ENCODE measurements at places on chromosomes 3 and 15.

DNA sequence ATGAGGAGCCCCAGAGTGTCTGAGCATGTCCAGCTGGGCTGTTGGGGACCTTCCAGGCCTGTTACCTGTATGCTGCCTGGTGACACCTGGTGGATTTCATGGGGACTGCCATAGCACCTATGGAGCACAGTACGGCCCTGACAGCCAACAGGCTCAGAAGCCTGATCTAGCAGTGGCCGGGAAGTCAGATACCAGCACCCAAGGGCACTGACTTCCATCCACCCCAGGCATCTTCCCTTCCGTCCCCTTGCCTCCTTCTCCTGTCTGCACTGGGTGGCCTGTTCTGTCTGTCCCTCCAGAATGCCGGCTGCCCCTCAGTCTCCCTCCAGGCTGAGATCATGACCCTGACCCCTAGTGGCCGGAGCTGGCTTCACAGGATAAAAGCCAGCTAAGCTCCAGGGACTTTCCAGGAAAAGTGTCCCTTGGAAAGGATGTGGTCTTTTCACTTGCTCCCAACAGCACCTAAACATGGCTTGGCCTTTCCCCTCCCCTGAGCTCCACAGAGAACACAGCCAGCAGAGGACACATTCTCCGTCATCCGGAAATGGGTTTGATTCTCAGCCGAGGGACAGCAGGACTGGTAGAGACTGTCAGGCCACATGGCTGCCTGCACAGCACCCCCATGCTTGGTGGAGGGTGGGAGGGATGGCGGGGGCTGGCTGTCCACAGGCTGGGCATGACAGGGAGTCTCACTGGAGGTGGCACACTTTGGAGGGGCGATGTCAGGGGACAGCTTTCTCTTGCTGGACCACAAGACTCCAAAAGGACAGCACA, 9.5 kb downstream of the RPS17 start:
- DNase-seq, result peak; percentile 77

DNA sequence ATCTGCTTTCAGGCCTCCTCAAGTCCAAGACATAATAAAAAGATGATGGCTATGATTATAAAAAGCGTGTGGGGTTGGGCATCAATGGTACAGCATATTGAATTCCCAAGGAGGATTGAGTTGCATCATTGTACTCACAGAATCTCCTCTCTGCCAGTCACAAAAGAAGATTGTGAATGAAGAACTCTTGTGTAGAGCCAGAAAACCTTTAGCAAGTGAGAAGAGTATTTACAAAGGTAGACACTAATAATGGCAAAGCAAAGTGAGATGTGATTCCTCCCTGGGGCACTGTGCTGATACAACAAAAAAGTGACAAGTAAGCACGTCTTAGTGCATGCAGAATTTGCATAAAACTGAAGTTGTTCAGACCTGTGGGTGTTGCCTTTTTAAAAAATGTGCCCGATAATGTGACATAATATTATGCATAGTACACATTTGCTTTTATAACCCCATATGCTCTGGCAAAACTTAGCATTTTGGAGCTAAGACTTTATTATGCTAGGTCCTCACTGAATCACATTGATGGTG, 291.2 kb upstream of the TBC1D5 start:
- no peak for DNase-seq

- no peak for DNase-seq
These were observed 12.5 kb downstream of the PML start for GRCh38 chr15:74006774-74007639.

- no peak for DNase-seq
These were observed 29.9 kb downstream of the EIF2AK4 start for GRCh38 chr15:39963786-39964185.

- peak; percentile 22 for DNase-seq
These were observed 571.8 kb downstream of the TUSC7 start for GRCh38 chr3:117281371-117281770.

- no peak for DNase-seq
These were observed 55.2 kb downstream of the PGPEP1L start for GRCh38 chr15:98952381-98952803.

DNA sequence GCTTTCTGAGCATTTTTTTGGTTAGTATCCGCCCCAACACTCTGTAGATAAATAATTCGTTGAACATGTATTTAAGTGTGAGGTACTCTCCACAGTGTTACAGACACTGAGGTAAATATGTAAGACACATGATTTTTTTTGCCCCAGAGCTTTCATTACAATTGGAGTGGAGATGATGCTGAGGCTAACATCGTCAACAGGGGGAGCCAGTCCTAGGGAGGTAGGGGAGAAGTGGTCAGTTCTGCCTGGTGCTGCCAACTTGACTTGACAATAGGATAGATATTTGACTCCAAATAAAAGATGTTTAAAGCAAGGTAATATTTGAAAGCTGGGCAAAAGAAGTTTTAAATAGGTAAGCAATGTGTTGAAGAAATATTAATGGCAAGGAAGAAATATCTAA, 295.7 kb downstream of the UNC13C start:
- no peak for DNase-seq

DNA sequence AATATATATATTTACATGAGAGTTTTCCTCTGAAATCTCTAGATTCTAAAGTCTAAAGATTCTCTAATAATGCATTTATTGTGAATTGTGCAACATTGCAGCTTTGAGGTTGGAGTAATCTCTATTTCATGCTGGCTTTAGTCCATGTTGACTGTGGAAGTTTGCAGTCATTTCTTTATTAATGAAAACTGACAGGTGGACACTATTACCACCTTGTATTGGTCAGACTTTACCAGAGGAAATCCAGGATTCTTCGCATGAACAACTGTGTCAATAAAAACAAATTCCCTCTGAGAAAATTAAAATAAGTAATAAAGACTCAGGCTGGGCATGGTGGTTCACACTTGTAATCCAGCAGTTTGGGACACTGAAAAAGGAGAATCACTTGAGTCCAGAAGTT, 274.1 kb downstream of the SHQ1 start:
- no peak for DNase-seq

DNA sequence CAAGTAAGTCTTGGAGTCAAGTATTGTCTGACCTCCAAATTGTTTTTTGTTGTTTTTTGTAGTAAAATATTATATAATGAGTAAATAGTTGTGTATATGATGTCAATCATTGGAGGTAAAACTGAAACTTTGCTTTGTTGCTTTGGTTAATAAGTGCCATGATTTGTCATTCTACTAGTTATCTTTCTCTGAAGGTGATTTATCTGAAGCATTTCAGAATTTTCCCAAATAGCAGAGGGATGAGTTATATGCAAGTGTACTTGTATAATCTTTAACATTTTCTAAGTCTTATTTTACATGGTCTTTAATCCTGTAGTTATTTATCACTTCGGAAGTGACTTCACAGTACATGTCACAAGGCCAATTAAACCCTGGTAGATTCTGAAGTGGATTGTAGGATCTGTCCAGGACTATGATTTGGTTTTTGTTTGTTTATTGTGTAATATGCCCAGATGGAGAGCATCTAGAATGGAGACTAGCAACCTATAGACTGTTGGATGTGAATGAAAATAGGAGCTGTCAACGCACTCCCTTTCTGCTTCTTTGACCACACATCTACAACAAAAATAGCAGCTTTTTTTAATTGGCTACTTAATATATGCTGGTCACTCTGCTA, 93.1 kb upstream of the SAMMSON start:
- DNase-seq, result no peak

DNA sequence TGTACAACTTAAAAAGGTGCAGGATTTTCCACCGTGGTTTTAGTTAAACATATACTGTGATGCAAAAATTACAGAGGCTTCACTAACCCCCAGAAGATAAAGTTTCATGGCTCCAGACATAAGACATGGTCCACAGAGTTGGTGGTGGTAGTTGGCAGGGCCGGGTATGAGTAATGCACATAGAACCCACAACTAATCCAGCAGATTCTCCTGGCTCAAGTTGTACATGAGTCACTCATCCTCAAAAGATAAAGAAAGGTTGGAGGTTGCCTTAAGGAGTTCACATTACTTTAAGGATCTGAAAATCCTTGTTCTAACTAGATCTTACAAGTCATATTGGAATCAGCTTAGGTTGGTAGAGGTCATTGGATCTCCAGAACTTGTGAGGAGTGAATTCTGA, 98.3 kb upstream of the ZBTB20 start:
- DNase-seq, result no peak

GRCh38 chr3:185825639-185826481, 1.0 kb upstream of the IGF2BP2 start:
- DNase-seq, result peak; percentile 74

DNA sequence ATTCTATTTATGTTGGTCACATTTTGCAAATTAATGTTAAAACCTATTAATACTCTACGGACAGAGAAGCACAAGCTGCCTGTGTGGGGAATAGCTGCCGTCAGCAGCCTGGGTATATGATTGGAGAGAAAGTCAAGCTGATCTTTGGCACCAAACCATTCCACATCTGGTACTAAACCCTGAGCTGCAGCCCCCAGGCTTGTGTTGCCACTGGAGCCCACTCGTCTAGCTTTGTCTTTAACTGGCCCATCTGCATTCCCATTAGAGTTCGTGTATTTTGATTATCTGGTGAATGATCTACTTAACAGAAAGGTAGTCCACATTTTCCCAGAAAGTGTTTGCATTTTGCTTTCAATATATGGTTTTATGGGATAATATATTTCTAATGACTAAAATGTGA, 5.4 kb downstream of the NDUFB4 start:
- DNase-seq, result no peak

DNA sequence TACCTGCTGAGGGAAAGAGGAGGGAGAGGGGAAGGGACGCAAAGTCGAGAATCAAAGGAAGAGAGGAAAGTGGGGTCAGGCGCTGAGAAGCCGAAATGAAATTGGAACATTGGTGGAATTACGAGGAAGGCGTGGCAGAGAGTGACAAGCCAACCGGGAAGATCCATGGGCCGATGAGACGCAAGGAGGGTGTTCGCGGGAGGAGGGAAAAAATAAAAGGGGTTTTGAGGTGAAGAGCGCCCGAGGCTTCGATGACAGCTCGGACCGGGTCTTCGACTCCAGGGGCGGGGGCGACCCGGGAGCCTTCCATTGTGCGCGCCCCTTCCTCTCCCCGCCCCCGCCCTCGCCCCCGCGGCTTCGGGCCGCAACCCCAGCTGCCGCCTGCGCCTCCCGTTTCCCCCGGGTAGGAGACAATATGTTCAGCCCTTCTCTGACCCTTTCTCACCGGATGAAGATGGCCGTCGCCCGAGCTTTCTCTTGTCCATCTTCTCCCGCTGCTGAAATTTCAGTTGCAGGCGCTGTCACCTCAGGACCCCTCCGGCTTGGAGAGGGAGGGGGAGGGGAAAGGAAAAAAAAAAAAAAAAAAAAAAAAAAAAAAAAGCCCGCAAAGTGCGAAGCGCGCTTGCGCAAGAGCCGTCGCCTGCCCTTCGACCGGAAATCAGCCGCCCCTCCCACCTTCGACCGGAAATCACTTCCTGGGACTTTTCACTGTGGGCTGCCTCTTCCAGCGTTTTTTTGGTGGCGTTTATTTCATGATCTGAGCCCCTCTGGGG, at the start of gene SENP7:
Gene SENP7 (minus strand): TSS at position 567 of the 773 bp plus-strand sequence. CDS start 82 bp downstream, at position 485.
- DNase-seq, result peak; percentile 90

GRCh38 chr3:179079537-179079936, 7.9 kb upstream of the ZMAT3 start:
- no peak for DNase-seq

DNA sequence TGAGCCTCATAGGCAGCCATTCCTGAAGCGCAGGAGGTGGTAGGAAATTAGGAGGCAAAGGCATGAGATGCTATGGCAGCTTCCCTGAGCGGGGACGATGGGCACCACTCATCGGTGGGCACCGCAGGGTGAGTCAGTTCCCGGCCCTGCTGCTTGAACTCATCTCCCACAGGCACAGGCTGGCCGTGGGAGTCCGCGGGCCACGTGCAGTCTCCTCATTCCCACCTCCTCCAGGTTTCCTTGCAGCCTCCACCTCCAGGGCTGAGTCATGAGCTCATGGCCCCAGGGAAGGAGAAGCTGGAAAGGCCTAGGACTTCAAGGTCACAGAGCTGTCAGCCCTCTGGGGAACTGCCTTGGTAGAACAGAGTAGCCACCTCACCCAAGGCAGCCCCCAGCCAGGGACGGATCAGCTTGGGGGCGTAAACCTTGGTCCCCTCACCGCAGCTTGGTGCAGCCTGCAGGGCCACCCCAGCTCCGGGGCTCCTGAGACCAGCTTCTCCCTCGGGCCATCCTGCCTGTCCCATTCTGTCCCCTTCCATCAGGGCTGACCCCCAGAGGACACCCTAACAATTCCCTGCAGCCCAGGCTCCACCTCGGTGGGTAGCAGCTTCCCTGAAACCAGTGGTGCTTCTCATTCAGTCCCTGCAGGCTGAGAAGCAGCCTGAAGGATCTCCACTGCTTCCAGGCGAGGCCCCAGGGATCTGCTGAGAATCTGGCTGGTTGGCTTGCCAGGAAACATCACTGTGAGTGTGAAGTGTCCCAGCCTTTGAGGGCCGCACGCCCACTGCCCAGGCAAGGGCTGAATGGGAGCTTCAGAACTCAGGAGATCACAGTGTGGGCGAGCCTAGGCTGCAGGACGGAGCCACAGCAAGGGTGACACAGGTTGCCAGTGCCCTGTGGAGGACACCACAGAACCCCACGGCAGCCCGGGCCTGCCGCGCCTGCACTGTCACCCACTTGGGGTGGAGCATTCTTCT, 150.7 kb upstream of the MEF2A start:
- DNase-seq, result no peak

DNA sequence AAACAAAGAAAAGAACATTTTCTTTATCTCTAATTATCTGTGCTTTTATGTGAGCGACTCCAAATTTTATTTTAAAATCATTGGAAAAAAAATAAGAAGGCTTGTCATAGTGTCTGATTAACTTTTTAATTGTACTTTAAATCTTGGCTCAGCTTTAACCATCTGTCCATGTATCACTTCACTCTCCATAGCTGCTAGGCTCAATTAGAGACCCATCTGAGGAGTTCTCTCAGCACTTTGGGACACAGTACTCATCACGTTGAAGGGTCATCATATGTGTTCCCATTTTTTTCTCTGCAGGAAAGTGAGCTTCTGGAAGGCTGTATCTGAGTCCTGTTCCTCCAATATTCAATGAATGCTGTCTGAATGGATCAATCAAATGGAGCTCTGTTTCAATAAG, 908.5 kb upstream of the ROBO1 start:
- DNase-seq, result no peak

- no peak for DNase-seq
These were observed 673.4 kb downstream of the MECOM start for GRCh38 chr3:168990134-168990533.

- no peak for DNase-seq
These were observed 33.8 kb downstream of the MGLL start for GRCh38 chr3:127788451-127788909.

DNA sequence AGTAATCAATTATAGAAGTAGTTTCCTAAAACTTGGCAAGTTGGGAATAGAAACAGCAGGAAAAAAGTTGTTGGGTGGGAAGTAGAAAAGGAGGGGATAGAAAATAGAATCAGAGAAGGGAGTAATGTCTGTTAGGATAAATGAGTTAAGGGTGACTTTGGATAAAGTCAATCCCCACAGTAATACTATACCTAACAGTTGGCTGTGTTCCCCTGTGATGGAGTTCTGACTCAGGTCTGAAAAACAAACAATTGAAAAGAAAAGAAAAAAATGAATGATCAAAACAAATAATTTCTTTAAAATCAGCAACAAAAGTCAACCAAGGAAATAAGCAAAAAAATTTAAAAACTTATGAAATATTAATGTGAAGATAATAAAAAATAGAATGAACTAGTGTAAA, 50.3 kb downstream of the EMC4 start:
- DNase-seq, result no peak

- DNase-seq, result no peak
These were observed 354.0 kb downstream of the LRTM1 start for GRCh38 chr3:54573858-54574257.

GRCh38 chr3:138068579-138069174, 46.7 kb downstream of the DZIP1L start:
- DNase-seq, result peak; percentile 81
